ENCODE measurements at places on chromosomes 2 and 18.

- DNase-seq, result no peak
- no peak overlapping the region for H3K4me3 ChIP-seq
- no peaks in the 10 kb centered on the region for H3K36me3 ChIP-seq
- H3K27ac ChIP-seq, result no peak overlapping the region
These were observed 216.3 kb downstream of the TMX3 start for GRCh38 chr18:68498636-68499035.

GRCh38 chr2:71929482-71929772 is 218.2 kb downstream of the CYP26B1 start:
- no peaks in the 10 kb centered on the region for H3K36me3 ChIP-seq
- H3K4me1 ChIP-seq, result no peaks in the 10 kb centered on the region
- H3K27ac ChIP-seq, result no peak overlapping the region

GRCh38 chr2:118050386-118050785 is 36.5 kb upstream of the CCDC93 start:
- H3K27me3 ChIP-seq, result peaks cover 68% of the 10 kb centered on the region
- H3K4me1 ChIP-seq, result no peaks in the 10 kb centered on the region
- no peak for DNase-seq
- H3K27ac ChIP-seq, result no peak overlapping the region

DNA sequence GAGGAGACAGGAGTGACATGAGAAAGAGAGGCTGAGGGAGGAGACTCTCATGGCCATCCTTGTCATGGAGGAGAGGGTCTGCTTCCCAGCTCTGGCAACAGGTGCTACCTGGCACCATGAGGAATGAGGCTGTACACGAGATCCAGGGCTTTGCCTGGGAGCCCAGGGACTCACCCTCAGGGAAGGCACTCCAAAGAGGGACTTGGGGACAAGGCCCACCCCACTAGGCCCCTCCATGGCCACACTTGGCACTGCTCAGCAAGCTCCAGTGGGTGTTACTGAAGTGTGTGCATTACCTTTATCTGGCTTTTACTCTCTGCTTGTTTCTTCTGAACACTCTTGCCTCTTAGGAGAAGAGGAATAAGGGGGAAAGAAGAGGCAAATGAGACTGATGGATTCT is 2.7 kb downstream of the CFAP65 start:
- H3K4me3 ChIP-seq, result no peak overlapping the region
- peaks cover 3% of the 10 kb centered on the region for H3K36me3 ChIP-seq
- H3K4me1 ChIP-seq, result peaks cover 6% of the 10 kb centered on the region
- DNase-seq, result no peak
- peaks cover 90% of the 10 kb centered on the region for H3K27me3 ChIP-seq

GRCh38 chr2:64857581-64858471 is 131.4 kb upstream of the SLC1A4 start:
- no peaks in the 10 kb centered on the region for H3K4me1 ChIP-seq
- H3K27ac ChIP-seq, result no peak overlapping the region
- peaks cover 2% of the 10 kb centered on the region for H3K36me3 ChIP-seq
- no peaks in the 10 kb centered on the region for H3K27me3 ChIP-seq
- DNase-seq, result no peak

DNA sequence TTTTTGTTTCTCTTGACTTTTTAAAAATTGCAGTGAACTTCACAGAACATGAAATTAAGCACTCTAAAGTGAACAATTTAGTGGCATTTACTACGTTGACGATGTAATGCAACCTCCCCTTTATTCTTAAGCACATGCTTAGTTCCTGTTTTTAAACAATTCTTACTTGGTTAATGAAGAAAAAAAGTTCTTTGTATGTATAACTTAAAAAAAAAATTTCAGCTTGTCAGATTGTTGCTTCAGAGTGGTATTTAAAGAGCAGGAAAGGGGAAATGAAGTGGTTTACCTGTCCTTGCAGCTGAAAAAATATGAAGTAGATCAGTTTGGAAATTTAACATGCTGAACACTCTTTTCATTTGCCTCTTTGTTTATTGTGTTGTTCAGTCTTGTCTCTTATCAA is 95.7 kb upstream of the RASGRP3 start:
- H3K27me3 ChIP-seq, result peaks cover 34% of the 10 kb centered on the region
- H3K4me3 ChIP-seq, result no peak overlapping the region
- DNase-seq, result no peak
- peaks cover 5% of the 10 kb centered on the region for H3K36me3 ChIP-seq

DNA sequence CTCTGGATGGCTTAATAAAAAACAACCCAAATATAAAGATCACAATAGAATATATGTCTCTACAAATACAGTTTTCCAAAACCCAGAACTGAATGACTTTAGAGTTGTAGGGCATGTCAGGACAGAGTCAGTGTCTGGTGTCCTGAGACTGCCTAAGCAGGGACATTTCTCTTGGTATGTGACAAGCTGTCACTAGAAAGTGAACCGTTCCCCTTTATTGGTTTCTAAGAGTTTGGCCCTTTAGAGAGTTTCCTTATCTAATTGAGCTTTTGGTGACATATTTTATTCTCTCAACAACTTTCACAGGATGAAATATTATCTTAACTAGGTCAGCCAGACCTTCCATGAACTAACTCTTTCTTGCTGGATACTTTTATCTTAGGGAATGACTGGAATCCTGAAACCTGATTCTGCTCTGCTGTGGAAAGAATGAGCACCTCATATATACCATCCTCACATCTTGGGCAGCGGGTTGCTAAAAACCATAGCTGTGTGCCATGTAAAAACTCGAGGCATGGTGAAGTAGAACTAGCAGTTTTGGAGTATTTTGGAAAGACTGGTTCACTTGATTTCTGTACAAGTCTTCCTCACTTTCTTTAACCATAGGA is 54.8 kb downstream of the CAVIN2 start:
- DNase-seq, result no peak
- H3K4me3 ChIP-seq, result no peak overlapping the region
- no peak overlapping the region for H3K27ac ChIP-seq
- H3K4me1 ChIP-seq, result no peaks in the 10 kb centered on the region
- no peaks in the 10 kb centered on the region for H3K36me3 ChIP-seq
- peaks cover 50% of the 10 kb centered on the region for H3K27me3 ChIP-seq

Data from effector memory CD8-positive, alpha-beta T cell (primary cell).